ENCODE measurements at places on chromosomes 7 and 10.

GRCh38 chr10:120477021-120477742 is 20.2 kb downstream of the PLPP4 start:
- no peak for DNase-seq

- no peak for DNase-seq
Observed at GRCh38 chr7:13849163-13849892, 140.1 kb downstream of the ETV1 start.

DNA sequence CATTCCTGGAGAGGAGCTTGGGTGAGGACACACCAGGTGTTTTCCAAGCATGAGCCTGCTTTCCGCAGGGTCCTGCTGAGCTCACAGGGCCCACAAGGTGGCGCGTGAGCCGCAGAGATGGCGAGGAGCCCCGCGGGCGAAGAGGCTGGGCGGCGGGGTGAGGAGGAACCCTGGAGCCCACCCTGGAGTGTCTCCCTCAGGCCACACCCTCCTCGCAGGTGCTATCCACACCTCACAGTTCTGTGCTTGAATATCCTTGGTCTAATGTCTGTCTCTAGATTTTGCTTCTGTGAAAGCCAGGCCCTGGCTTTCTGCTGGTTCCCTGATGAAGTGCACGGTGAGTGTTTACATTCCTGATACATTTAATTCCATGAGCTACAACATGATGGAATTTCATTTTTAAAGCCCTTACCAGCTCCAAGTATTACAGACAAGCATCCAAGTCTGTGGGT is 433.6 kb downstream of the ACTR3B start:
- DNase-seq: no peak

DNA sequence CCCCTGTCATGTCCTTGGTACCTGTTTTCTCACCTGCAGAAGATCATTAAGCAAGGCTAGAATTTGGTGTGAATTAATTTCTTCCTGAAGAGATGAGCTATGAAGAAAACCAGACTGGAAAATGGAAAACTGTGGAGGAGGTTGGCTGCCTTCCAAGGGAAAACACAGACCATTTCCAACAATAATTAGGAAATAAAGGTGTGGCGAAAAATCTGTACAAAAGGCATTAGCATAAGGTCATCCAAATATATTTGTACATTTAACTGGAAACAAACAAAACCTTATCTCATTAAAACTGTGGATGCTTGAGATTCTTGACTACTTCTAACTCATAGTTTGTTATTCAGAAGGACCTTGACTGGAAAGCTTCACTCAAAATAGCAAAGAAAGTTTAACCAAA is 1.7 kb downstream of the STN1 start:
- DNase-seq: no peak

GRCh38 chr7:1673581-1674118 is 3.6 kb downstream of the ELFN1 start:
- DNase-seq: no peak

DNA sequence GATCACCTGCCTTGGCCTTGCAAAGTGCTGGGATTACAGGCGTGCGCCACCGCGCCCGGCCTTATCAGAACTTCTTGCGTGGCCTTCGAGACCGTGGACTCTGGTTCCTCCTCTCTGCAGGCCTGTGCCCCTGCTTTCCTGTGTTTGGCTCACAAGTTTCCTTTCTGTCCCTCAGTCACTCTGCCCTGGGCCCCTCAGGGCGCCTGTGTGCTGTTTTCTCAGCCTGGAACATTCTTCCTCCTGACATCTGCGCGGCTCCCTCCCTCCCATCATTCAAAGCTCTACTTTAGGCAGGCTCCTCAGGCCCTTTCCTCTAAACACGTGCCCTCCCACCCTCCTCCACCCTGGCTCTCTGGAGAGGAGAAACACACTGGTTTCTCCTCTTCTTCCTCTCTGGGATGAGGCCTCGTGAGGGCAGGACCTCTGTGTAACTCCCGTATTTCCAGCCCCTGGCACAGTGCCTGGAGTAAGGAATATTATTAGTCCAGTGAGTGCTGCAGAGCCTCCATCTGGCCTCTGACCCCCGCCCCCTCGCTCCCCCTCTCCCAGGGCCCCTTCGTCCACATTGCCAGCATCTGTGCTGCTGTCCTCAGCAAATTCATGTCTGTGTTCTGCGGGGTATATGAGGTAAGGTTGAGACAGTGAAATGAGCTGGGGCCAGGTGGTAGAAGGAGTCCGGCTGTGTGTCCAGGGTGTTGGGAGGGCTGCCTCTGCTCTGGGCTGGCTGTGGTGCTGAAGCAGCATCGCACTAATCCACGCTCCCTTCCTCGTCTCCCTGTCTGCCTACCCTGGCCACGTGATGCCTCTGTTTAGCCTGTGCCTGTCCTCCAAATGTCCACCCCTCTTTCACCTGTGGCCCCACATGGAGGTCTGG is 7.1 kb downstream of the CLCN1 start:
- no peak for DNase-seq

- no peak for DNase-seq
Observed at GRCh38 chr7:83271212-83272099, 108.8 kb upstream of the PCLO start.

DNA sequence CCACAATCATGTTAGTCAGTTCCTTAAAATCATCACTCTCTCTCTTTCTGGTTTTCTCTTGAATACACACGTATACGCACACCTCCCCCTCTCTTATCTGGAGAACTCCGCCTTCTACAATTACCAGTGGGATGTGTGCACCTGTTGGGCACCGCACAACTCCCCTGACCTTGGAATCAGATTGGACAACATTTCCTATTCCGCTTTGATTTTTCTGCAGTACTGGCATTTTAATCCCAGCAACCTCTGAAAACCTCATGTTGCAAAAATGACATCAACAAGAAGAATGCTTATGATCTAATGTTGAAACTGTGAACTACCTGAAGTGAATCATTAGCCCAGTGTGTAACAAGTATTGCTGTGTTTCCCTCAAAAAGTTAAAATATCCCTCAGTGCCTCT is 109.6 kb downstream of the KIAA1217 start:
- DNase-seq: no peak

GRCh38 chr10:101597091-101597900 is 9.2 kb downstream of the DPCD start:
- DNase-seq: no peak

DNA sequence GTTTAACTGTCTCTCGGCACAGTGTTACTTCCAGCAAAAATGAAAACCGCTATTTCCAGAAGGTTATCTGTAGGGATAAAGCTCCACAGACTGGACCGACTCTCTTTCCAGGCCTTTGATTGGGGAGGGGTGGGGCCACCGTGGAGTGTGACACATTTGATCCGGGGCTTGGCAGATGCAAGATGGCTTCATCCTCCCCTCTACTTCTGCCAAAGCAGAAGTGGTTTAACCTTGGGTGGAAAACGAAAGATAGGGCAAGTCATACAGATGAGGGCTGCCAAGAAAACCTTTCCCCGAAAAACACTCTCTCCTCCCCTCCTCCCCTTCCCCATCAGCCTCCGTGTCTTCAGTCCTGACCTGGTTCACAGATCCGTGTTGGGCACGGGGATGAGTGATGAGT is 139.7 kb upstream of the SH2B2 start:
- DNase-seq: no peak

- DNase-seq: no peak
Observed at GRCh38 chr10:88036126-88036525, 172.7 kb downstream of the PTEN start.

GRCh38 chr7:102271158-102271798 is 15.4 kb upstream of the SH2B2 start:
- no peak for DNase-seq

DNA sequence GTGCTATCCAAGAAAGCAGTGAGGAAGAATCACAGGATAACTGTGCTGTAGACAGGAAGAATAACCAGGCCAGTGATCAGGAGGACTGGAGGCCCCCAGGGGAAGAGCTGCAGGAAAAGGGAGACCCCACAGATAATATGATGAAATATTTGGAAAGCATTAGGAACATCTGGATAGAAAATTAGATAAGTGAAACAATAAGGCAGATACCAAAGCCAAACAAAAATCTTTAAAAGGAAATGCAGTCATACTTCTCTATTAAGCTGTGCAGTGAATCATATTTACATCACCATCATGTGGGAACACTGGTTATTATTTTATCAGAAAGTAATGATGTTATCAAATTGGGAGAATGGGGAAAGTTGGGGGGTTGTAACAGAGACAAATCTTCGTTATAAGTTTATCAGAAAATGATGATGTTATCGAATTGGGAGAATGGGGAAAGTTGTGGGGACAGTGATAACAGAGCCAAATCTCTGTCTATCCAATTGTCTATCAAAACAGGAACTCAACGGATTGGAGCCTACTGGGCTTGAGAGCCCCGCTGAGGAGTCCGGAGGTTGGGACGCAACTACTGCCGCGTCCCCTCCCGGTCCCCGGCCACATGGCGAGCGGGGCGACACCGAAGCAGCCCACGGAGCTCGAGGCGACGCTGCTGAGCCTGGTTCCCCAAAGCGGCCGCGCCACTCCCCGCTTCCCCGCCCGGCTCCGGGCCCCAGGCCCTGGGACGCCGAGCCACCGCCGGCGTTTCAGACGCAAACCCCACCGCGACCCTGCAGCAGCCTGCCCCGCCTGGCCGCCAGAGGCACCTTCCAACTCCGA is 14.0 kb upstream of the RALA start:
- no peak for DNase-seq

GRCh38 chr7:57769958-57770357 is 320.0 kb downstream of the ZNF716 start:
- no peak for DNase-seq

DNA sequence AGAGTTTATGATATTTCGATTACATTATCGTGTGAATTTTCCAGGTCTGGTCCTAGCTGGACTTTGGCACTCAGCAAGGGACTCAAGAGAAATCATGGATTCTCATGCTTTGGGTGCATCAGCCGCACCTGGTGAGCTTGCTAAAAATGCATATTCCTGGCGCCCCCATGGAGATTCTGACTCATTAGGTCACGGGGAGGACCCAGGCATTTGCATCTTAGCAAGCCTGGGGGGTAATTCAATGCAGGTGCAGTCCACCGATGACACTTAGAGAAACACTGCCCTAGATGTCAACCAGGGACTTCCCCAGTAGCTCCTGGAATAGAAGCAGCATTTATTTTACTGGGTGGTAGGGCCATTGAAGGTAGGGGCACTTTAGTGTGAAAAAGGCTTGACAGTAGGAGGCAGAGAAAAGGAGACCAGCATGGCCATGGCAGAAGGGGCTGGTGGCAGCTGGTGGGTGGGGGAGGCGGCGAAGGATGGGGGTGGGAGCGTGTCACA is 29.9 kb upstream of the PDCD4 start:
- DNase-seq: no peak

DNA sequence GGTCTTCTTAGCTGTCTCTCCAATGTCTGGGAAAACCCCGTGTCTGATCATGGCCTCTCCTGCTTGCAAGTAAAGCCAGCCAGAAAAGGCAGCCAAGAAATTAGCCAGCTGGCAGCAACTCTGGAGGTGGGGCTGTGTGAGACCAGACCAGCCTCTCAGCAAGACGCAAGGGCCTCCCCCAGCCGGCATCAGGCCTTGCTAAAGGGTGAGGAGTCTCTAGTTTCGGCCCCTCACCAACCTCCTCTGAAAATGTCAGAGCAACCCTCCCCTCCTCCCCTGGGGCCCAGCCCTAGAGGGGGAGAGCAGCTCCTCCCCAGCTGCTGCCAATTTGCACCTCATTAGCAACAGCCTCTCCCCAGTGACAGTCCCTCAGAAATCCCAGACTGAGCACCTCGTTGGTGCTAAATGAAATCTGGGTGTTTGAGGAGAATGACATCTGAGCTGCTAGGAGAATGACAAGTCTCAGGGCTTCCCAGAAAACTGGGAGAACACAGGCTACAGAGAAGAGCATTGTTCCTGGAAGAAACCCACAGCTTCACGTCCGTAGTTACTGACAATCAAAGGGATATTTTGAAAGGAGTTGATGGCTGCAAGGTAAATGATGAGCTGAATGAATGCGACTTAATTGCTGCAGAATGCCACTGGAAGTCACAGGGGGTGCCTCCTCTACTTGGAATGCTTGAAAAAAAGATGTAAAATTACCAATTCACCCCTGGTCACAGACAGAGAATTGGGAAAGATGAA is 25.9 kb downstream of the DGKI start:
- DNase-seq: no peak

DNA sequence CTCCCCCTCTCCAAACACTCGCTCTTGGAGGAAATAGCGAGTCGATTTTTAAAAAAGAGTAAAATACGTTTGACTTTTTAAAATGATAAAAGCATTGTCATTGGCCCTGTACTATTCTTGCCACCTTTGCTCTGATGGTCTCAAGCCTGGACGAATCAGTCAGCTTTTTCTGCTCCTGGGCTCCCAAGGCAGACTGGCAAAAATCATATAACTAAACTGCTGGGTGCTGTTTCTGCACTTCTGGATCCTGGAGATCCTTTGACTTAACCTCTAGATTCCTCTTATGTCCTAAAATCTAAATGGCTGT is 1.8 kb downstream of the TPST1 start:
- DNase-seq: no peak

GRCh38 chr7:4803397-4804241 is 28.2 kb downstream of the AP5Z1 start:
- DNase-seq: no peak

DNA sequence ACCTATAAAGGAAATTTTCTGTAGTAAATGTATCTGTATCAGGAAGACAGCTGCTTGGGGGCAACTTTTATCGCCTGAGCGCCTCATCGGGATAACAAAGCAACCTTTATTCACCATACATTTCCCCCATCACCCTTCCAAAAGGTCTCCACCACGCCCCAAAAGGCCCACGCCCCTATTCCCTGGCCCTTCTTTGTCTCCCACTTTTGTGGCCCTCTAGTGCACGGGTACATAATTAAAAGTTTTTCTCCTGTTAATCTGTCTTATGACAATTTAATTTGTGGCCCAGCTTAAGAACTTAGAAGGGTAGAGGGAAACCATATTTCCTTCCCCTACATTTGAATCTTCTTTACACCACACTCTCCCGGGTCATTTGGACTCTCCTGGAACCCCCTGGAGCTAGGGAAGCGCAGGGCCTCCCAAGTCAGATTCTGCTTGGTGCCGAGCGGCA is 625 bp downstream of the RP9 start:
- no peak for DNase-seq

DNA sequence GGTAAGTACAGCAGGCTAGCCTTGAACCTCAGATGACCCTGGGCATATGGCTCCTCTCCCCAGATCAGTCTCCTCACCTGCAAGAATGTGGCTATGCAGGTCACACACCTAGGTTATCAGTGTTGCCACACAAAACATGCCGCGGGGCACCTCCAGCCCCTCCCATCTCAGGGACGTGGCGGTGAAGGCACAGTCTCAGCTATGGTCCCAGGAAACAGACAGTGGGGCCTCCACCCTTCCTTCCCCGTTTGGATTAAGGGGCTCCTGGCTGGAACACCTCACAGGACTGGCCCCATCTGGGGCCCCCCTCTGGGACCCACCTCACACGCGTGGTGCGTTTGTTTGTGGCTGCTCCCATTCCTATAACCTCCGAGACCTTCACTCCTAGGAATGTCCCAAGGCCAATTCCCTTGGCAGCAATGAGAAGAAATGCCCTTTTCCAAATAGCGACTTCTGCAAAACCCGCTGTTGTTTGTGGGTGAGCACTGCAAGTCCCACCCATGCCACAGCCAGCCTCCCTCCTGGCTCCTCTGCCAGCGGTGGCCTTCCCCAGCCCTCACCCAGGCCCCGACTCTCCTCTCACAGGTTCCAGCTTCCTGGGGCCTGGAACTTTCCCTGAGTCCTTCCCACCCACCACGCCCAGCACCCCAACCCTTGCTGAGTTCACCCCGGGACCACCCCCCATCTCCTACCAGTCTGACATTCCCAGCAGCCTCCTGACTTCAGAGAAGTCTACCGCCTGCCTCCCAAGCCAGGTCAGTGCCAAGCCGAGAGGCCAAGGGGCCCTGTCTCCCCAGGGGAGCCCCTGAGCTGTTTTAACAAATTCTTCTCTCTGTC is 17.1 kb downstream of the ZMIZ2 start:
- DNase-seq: no peak

Measured in stimulated activated CD8-positive, alpha-beta memory T cell treated with anti-CD3 and anti-CD28 coated beads, Interleukin-12 subunit alpha, Interleukin-12 subunit beta, amount 100 ng/mL, for 1 hour (primary cell).